ENCODE measurements at places on chromosomes 1 and 21. TPM values are rescaled to one million over a fixed set of nuclear protein-coding genes. Genes with fewer than 3 reads are reported as not detected.

The EVA1C gene
- total RNA-seq, result 27.8 TPM

The NBPF4 gene
- not detected for total RNA-seq

The RAB25 gene
- total RNA-seq, result not detected

DNA sequence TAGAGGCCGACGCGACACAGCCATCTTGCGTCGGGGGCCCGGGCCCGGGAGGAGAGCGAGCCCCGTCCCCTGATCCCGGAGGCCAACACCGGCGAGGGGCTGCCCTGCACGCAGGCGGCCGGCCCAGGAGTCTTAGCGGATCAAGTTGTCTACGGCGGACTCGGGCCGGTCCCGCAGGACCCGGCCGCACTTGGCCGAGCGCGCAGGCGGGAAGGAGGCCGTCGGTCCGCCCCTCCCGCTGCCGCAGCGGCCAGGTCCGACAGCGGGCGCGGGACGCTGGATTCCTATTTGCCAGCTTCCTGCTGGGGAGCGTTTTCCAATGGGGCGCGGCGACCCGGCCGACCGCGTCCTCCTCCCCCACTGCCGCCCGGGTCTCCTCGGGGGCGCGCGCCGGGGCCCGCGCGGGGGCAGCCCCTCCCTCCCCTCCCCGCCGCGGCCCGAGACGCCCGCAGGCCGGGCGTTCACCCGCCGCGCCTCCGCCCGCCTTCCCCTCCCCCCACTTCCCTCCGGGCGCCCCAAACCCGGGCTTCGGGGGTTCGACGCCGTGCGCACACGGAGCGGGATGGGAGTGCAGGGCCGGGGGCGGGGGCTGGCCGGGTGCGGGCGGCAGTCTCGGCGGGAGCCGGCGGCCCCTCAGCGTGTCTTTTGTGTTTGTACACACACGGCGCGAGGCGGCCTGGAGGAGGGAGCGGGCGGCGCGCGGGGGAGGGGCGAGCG, 517 bp upstream of the H3-3A start:
- peak; percentile 69 for DNase-seq

DNA sequence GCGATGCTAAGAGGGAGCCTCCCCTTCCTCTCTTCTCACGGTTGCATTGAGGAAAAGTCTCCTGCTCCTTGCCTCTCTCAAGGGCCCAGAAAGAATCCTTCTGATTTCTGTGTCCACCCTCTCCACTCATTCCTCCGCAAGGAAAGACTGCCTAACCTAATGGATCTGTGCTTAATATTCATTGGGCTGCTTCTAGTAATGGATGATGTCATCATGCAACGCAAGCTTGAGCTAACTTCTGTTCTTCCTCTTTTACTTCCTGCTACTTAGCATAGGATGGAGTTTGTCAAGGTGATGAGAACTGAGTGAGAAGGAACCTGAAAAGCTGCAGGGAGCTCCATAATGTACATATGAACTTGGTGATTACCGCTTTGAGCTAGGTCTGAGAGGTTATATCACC, 35.2 kb upstream of the HMGB4 start:
- no peak for DNase-seq

DNA sequence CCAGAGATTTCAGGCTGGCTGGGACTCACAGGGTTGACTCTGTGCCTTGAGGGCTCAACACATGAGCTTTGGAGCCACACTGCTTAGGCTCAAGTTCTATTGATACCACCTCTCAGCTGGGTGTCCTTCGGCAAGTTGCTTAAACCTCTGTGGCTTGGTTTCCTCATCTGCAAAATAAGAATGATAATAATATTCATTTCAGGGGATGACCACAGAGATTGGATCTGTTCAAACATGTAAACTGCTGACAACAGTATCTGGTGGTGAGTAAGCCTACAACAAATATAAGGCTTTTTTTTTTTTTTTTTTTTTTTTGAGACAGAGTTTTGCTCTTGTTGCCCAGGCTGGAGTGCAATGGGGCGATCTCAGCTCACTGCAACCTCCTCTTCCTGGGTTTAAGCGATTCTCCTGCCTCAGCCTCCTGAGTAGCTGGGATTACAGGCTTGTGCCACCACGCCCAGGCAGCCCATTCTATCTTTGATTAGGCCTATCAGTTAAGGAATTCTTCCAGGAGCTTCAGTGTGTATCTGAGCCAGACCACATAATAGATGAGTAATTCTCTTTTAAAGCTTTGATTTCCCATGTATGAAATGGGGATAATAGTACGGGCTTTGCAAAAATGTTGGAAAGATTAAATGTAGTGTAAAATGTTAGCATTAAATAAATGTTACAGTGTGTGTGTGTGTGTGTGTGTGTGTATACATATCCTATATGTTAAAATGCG, 437.6 kb downstream of the PRDM2 start:
- no peak for DNase-seq

GRCh38 chr1:67897270-67897949, 64.1 kb upstream of the GNG12 start:
- no peak for DNase-seq

DNA sequence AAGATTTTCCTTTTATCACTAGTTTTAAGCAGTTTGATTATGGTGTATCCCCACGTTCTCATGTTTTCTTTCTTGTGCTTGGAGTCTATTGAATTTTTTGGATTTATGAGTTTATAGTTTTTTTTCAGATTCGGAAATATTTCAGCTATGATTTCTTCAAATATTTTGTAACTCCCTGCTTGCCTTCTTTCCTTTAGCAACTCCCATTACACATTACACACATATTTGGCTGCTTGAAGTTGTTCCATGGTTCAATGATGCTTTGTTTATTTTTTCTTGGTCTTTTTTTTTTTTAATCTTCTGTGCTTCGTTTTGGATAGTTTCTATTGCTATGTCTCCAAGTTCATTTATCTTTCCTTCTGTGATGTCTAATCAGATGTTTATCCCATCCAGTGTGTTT, 48.5 kb upstream of the WARS2 start:
- no peak for DNase-seq

DNA sequence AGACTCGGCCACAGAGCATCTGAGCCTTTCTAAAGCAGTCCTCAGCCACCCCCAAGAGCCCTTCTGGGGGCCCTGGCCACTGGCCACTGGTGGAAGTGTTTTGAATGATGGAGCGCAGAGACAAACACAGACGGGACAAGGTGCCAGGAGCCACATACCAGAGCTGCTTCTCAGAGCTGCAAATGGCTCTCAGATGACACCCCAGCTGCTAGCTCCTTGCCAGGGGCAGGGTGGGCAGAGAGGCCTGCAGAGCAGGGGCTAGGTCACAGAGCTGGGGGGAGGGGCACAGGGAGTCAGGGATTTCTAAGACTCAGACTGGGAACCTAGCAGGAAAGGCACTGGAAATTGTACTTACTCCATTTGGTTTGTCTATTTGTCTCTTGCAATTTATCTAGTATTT, 30.4 kb downstream of the KCNN3 start:
- DNase-seq, result no peak

DNA sequence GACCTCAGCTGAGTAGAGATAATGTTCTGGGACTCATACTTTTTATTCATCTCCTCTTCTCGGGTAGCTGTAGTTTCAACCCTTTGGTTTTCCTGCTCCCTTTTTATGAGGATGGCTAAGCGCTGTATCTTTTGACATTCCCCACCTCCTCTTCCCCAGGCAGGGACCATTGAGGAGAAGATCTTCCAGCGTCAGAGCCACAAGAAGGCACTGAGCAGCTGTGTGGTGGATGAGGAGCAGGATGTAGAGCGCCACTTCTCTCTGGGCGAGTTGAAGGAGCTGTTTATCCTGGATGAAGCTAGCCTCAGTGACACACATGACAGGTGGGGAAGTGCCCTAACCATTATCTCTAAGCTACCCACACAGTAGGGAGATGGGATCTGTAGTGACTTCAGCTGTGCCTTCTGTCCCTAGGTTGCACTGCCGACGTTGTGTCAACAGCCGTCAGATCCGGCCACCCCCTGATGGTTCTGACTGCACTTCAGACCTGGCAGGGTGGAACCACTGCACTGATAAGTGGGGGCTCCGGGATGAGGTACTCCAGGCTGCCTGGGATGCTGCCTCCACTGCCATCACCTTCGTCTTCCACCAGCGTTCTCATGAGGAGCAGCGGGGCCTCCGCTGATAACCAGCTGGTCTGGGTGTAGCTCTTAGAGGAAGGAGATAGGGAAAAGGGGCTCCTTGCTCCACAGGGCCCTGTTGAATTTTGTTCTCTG, 25.6 kb downstream of the LRRC41 start:
- DNase-seq, result no peak

The CALML6 gene
- total RNA-seq, result 3.9 TPM

The SLFNL1 gene
- 0.09 TPM for total RNA-seq

GRCh38 chr1:89089962-89090361, 25.0 kb upstream of the GBP1 start:
- DNase-seq, result no peak

Data from natural killer cell (primary cell).